ENCODE measurements at places on chromosomes 11 and 22.

DNA sequence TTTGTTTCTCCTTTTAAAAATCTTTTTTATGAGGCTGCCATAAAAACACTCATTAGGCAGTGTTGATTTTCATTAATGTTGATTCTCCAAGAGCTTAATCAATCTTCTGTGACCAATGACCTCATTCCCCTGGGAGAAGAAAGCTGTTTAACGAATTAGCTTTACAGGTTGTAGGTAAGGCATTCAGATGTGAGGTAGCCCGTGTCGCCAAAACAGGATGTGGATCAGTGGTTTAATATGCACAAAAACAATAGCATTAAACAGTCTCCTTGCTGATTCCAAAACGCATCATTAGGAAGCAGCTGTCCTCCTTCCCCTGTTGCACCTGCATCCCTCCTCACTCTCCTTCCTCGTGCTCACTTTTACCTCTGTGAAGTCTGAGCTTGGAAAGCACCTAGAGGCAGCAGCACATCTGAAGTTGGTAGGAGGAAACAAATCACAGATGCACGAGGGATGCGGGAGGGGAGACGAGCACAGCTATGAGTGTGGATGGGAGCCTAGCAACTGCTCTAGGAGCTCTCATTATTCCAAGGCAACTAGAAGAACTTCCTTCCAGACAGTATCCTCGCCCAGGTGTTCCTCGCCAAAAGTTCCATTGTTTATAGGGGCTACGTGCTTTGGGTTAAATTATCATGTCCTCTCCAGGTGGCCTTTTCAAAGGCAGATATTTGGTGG lies 179.4 kb upstream of the SNX19 start:
- DNase-seq: no peak

DNA sequence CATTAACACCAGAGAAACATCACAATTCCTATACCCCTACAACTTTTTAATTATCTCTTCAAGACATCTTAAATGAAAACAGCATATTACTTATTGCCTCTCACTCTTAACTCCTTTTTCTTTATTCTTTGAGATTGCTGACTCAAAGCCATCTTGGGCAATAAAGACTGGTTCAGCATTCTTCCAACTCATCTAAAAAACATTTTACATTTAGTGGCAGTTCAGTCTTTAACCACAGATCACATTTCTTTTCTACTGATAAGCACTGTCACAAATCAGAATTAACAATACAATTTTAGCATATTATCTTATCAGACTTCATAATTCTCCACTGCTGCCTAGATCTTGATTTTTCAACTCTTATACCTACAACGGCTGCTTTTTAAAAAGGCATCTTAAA lies 34.0 kb downstream of the SIK3 start:
- DNase-seq: no peak

DNA sequence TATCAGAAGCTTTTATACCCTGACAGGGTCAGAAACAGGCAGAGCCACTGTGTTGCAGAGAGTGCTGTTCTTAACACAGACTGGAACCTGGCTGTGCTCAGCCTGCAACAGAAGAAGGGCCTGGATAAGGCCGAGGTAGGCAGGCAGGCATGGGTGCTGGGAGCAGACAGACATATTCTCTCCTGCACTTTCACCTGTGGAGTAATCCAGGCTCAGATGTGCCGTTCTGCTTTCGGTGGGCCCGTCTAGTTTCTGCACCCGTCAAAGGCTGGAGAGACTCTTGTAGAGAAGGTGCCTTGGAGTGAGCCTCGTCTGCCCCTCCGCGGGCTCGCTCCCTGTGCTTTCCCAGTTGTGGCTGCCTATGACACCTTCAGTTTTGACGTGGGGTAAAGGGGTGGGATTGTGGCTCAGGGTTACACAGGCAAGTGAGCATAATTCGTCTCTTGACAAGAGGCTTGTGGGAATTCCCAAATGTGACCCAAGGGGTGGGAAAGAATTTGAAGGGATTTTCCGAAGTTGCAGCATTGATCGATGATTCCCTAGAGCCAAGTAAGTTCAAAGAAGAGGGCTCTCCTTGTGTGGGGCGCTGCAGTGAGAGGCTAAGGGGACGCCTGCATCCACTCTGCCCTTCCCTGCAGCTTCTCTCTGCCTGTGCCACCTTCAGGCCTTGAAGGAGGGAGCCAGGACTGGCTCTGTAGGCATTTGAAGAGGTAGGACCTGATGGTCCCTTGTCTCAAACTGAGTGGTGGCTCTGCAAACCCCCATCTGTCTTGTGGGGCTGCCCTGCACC lies 16.2 kb upstream of the ST3GAL4 start:
- DNase-seq: no peak

- no peak for DNase-seq
Measured at GRCh38 chr11:108220721-108221336, 1.6 kb downstream of the NPAT start.

DNA sequence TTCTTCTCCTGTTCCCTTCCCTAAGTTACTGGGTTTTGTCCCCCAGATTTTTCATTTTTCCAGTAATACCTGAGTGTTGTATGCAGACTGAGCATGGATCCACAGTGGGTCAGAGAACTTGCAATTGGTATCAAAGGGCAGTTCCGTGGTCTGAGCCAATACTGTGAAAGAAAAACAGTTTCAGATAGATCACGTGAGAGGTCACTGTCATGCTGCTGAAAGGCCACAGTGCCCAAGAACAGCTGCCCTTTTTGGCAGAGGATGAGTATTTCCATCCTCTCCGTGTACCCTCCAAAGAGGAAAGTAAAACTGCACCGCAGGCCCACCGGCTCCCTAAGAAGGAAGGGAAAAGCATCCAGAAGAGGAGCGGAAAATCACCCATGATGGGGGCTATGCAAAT lies 73.0 kb upstream of the TBCEL start:
- DNase-seq: no peak

- DNase-seq: no peak
Measured at GRCh38 chr11:72072348-72072747, 8.0 kb downstream of the NUMA1 start.

DNA sequence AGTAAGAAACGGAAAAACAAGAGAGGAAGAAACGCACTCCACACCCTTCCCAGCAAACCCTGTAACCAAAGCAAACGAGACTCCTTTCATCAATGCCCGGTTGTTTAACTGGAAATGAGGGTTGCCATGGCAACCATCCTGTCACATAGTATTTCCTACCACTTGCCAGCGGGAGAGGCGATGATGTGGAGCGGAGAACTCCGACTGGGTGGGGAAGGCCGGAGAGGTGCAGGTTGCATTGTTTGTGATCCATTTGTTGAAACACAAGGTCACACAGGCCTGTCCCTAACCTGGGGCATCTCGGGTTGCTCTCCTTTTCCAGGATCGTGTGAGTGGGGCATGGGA lies 609.9 kb downstream of the BUD13 start:
- no peak for DNase-seq

DNA sequence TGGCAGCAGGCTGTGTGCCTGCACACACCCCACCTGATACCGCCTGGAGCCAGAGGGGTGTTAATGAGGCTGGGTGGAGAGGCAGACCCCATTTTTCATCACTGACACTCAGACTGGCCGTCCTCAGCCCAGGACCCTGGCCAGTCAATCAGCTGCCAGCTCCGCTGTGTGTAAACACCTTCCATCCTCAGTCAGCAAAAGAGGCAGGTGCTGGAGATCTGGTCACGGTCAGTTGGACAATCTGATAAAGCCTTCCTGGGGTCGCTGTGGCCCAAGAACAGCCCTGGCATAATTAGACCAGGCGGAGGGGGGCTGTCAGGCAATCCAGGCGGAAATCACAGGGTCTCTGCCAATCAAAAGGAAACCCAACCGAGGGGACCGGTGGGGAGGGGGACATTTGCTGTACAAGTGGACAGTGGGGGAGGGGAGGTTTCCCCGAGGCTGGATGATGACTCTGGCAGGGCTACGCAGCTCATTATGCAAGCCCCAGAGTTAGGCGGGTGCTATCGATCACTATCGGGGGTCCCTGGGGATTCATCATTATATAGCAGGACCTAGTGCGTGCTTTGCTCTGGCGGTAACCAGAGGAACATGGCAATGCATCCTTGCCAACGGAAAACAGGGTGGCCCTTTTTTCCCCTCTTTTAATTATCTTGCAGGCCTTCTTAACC lies 72.9 kb downstream of the ABTB2 start:
- no peak for DNase-seq

DNA sequence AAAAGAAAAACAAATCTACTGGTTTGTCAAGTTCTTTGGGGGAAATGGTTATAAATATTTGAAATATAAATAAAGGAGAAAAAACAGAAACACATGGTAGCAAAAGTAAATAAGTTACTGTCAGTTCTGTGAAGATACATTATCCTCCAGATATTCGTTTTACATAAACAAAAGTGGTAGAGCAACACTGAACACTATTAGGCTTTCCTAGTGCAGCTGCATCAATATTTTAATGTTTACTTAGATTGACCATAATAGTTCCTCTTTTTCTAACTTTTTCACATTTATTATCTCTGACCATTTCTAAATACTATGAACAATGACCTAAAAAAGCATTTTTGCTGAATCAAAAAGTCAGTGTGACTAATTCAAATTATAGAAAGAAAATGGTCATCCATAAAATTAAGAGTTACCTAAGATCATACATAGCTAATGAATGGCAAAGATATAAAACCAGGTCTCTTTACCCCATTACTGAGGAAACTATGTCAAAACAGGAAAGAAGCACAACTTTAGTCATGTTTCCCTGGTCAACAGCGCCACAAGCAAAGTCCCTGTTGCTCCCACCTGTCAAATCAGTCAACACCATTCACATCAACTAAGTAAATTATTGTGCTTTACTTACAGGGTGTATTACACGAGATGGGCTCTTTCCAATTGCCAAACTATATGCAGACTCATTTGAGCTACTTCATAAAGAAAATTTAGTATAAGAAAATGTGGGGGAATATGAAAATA lies 38.5 kb downstream of the SBF2 start:
- DNase-seq: no peak

DNA sequence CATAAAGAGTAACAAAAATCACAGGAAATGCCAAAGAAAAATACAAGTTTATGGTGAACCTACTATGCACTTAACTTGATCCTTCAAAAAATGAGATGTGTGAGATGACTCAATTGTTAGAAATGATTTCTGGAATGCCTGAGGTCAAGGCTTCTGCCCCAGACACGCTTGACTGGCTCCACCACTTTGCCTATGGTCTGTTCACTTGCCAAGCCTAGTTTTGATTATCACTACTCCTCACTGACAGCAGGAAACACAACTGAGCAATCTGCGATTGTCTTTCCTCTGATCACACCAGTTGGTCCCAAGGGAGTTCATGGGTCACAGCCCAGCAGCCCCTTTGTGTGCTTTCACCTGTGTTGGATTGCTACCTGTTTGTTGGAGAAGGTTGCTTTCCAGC lies 20.6 kb upstream of the PRDM10 start:
- DNase-seq: no peak

DNA sequence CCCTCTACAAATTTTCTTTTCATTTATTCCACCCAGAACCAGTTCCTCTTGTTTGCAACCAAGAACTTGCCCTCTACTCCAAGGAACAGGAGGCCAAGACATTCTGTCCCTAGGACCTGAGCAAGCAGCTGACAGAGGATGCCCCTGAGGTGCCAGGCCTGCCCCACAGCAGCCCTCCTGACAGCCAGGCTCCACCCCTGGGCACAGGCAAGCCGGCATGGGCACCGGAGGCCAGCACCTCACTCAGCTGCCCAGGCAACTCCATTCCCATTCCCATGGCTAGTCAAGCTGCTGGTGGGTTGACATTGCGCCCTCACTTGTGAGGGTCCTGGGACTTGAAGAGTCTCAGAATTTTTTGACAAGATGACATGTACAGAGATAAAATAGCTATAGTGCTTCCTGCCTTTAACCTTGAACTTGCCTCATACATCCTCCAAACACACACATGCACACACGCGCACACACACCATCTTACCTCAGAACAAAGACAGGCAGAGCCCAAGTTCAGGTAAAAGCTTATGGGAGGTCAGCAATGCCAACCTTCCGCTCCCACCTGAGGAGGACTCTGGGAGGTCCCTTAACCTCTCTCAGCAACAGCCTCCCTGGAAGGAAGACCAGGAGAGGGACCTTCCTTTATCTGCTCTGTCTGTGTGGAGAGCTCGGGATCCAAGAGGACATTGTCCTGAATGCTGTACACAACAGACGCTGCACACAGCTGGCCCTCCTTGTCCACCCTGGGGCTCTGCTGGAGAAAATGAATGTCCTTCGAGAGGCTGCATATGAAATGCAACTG lies 620.9 kb upstream of the CADM1 start:
- no peak for DNase-seq

- no peak for DNase-seq
Measured at GRCh38 chr22:46044621-46045458, 67.9 kb upstream of the WNT7B start.

DNA sequence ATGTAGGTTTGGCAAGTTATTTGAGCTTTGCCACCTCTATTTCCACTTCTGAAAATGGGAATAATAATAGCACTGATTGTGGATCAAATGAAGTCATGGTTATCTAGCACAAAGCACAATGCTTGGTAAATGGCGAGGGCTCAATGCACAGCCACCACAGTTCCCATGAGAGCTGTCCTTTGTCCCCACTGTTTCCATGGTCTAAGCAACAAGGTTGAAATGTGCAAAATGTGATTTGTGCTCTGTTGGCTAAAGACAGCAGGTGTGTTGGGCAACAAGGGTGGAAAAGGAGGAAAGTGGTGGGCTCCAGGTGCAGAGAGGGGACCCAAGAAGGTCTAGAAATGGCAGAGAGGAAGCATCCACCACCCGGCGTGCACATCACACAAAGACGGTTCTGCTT lies 200.5 kb downstream of the TRIM29 start:
- no peak for DNase-seq

DNA sequence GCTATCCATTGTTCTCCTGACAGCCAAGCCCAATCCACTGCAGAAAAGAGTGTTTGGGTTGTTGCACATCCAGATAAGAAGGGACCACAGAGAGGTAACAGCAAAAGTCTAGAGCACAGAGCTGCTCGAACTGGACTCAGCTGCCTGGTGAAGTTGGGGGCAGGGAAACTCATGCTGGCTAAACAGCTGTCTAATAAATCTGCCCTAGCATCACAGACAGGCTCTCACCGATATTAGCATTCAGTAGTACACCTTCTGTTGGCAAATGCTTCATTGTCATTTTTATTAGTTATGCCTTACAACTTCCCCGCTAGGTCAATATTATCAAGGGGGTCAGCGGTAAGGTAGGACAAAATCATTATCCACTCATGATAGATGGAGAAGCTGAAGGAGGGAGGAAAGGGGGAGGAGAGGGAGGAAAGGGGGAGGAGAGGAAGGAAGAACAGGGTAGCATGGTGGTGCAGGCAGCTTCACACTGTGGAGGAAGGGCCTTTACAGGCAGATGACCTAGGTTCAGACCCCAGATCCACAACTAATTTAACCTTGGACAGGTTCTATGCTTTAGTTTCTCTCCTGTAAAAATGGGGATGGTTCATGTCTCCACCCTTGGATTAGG lies 102.7 kb downstream of the LARGE1 start:
- no peak for DNase-seq

- DNase-seq: no peak
Measured at GRCh38 chr11:15697437-15698236, 582.9 kb downstream of the INSC start.

- no peak for DNase-seq
Measured at GRCh38 chr22:27853424-27853823, 51.9 kb upstream of the MN1 start.
